ENCODE measurements at places on chromosomes 2 and 18.

DNA sequence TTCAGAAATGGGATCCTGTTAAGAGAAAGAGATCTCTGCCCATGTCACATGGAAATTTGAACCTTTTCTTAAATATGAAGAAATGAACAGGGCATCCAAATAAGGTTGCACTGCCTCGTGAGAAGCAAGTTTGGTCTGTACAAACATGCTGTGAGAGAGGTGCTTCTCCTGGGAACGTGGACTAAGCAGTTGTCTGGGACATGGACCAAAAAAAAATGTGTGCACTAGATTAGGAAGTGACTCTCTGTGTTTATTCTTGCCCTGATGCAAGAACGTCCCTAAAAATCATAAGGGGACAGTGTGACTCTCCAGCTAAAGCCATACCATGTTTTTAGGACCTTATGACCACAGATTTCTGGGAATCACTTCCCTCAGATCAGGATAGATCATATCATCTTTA, 23.7 kb upstream of the GCG start:
- no peak for DNase-seq

DNA sequence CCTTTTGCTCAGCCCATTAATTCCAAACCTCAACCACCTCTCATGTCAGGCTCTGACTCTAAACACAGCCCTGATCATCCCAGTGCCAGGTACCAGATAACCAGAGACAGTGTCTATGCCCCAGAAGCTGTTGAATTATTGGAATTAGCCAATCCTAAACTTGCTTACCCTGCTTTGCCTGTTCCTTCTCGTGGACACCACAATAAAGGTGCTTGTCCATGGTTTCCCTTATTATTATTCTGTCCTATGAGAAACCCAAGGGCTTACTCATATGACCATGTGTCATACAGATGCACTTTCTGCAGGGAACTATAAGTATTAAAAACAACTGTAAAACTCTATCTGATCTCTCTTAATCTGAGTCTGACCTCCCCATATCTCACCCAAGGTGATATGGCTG, 2193.8 kb upstream of the PIK3C3 start:
- no peak for DNase-seq

DNA sequence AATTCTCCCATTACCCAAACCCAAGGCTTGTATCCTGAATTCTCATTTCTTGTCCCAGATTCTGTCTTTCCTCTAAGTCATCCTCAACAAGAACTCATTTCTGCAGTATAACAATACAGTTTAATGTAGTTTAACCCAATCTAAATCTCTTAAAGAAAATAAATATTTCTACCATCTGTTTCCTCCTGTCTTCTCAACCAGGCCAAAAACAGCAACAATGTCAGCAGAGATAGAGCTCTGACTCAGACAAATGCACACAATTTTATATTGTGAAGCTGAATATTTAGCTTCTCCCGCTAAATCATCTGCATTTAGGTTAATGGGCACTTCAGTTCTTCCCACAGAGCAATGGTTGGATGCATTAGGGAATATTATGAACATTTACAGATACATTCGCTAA, 35.7 kb upstream of the KYNU start:
- no peak for DNase-seq

GRCh38 chr18:49344096-49344495, 116.3 kb downstream of the DYM start:
- no peak for DNase-seq

- DNase-seq, result no peak
Measured at GRCh38 chr18:78402440-78402839, 577.2 kb upstream of the SALL3 start.

DNA sequence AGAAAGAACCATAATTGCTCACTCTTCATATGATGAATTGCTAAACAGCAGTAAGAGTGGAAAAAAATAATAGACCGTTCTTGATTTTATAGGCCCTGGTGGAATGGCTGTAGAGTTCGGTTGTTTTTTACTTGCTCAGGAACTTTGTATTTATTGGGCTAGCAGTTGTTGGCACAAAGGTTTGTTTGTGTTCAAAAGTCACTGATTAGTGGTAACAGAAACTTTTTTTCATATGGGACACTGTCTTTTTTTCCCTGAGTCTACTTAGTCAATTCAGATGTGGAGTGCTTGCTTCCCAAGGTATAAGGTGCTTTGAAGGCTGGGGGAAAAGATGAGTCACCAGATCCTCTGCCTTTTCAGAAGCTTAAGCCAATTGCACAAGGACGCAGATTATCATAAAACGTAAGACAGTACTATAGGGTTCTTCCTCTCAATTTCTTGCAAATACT, 25.8 kb downstream of the PHLPP1 start:
- DNase-seq, result no peak

- no peak for DNase-seq
Measured at GRCh38 chr2:47725808-47726207, 57.1 kb upstream of the MSH6 start.

DNA sequence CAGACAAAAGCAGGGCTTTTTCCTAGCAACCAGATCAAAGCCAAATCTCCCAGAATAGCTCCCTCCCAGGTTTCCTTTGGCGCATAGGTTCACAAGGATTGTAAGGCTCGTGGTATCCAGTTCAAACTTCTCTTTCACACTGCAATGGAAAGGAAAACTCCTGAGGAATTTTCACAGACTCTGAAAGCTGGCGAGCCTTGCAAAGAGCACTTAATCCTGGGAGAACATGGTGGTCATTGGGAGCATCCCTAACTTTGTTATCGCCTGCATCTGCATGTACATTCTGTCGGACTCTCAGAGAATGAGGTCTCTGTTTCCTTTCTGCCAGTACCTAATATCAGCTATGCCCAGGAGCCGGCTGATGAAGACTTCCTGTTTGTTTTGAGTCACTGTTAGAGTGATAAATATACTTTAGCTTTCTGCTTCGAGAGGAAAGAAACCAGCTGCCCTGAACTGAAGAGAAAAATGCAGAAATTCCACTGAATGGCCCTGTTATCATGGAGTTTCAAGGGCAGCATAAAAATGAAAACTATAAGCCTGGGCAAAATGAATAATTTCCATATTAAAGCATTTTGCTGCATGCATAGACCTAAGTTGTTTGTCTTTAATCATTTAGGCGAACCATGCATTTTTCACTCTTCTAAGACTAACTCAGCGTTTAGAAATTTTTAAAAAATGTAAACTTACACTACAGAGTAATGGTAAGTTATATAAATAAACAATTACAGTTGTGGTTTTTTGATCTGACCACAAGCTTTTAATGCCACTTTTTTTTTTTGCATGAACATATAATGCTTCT, 76.4 kb upstream of the ZEB2 start:
- DNase-seq, result no peak

All from activated CD4-positive, alpha-beta T cell treated with anti-CD3 and anti-CD28 coated beads, Interleukin-2, amount 50 U/mL, for 1 hour (primary cell).